Stomach (tissue), 19 donors: ENCODE measurements at places on chromosomes 1 and 21.

- no peak for DNase-seq
Measured at GRCh38 chr1:184463680-184464079, 76.9 kb downstream of the C1orf21 start.

GRCh38 chr1:234326497-234327366 lies 46.5 kb upstream of the COA6 start:
- peak; percentile 60 for DNase-seq

DNA sequence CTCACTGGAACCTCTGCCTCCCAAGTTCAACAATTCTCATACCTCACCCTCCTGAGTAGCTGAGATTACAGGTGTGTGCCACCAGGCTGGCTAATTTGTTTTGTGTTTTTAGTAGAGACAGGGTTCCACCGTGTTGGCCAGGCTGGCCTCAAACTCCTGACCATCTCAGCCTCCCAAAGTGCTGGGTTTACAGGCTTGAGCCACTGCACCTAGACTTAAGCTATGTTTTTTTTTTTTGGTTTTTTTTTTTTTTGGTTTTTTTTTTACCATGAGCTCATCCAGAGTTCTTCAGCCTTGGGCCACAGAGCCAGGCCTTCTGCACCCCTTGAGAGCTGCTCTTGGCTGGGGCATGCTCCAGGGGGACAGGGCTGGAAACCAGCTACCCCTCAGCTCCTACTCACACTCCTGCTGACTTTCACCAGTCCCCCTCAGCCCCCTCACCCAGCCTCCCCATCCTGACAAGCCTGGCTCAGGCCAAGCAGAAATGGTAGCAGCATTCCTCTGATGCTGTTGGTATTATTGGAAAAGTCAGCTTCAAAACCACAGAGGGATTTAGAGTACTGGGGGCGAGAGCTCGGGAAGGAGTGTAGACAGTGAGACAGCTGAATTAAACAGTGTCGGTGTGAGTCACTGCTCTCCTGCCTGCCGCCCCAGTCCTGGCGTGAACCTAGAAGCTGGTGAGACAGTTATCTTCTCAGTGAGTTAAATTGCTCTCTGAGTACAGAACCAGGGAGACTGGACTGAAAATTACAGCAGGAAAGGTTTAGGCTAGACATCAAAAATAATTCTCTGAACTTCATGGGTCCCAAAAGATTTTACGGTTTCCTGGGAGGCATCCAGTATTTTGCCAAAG lies 63.7 kb downstream of the NAV1 start:
- no peak for DNase-seq

- no peak for DNase-seq
Measured at GRCh38 chr1:86421601-86422280, 2.2 kb upstream of the CLCA2 start.

GRCh38 chr1:182444497-182444896 lies 5.4 kb upstream of the RGSL1 start:
- DNase-seq, result no peak

DNA sequence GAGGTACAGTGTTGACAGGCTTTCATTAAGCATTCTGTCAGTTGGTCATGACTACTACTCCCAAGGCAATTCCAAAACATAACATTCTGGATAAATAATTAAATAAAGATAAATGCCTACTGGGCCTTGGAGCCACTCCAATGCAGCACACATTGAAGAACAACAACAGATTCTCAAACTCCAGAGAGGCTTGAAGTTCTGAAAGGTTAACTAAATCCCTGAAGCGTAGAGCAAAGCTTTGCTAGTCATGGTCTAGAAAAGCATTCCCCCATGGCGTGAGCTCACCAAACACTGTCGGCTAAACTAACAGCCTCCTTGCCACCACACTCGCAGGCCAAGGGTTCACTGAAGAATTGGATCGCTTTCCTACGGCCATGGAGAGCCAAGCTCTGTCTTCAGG lies 268.0 kb downstream of the ATG4C start:
- DNase-seq, result no peak

DNA sequence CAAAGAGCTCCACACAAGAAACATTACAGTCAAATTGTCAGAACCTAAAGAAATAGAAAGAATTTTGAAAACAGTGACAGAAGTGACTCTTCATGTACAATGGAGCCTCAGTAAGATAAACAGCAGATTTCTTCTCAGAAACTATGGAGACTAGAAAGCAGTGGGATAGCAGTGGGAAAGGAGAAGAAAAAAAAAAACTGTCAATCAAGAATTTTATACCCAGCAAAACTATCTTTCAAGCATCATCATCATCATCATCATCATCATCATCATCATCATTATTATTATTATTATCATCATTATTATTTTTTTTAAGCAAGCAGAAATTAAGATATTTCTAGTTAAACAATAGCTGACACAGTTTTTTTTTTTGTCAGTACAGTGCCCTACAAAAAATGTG lies 24.2 kb downstream of the CEP170 start:
- peak; percentile 9 for DNase-seq

GRCh38 chr1:202858331-202858730 lies 30.6 kb downstream of the RABIF start:
- peak; percentile 84 for DNase-seq

DNA sequence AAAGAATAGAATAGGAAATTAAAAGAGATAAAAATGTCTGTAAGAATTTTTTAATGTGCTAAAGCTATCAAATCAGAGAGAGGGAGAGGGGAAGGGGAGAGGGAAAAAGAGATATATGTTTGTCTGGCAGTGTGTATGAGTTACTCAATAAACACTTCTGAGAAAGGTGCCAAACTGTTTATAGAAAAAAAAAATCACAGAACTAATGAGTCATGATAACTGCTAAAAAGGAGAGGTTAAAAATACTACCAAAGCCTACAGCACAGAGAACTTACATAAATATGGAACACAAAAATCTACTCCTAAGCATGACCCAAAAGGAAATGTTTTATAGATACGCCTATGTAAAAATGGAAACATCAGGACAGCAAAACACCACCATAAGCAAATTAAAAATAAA lies 45.4 kb downstream of the SELENOF start:
- no peak for DNase-seq

DNA sequence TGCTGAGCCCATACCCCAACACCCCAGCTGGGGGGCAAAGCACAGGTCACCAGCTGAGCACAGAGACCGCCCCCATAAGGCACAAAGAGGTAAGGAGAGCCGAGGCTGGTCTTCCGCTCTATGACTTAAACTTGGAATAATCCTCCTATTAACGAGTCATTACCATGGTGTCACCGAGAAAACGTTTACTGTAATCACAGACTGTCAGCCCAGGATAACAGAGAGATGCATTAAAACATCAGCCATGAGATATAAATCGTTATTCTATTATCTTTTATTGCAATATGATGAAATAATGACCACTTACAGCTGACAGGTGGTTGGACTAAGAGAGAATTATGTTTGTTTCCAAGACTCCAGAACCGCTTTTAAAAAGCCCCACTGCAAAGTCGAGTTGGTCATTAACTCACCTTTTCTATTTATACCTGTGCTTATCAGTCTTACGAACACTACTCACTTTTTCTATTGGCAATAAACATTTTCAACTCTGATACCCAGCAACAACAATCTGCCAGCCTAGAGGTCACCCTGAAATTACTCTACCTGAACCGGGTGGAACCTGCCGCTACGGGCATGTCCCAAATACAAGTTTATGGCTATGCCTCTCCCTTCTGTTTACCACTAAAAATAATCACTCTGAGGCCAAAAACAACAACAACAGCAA lies 21.5 kb downstream of the NPHP4 start:
- DNase-seq, result peak; percentile 69

DNA sequence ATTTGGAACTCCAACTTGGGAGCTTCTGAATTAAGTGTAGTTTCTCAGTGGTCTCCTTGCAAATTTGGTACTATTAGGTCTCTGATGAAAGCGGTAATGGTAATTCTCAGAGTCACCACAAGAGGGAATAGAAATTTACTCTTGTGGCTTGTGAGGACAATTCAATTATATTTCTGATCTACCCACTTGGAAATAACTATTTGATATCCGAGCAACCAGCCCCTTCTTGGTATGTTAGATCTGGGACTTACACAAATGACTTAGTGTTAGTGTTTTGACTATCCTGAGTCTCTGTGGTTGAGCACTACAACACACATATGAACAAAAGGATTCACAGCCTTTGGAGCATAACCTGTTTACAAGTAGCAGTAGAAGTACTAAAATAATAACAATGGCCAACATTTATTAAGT lies 68.1 kb downstream of the RPS6KA1 start:
- DNase-seq, result peak; percentile 75

- DNase-seq, result no peak
Measured at GRCh38 chr1:81654147-81654546, 146.6 kb upstream of the ADGRL2 start.

GRCh38 chr1:109969146-109969829 lies 15.3 kb upstream of the AHCYL1 start:
- no peak for DNase-seq

- DNase-seq, result no peak
Measured at GRCh38 chr1:220291580-220291979, 19.3 kb upstream of the RAB3GAP2 start.

- no peak for DNase-seq
Measured at GRCh38 chr1:230700132-230700531, 13.8 kb downstream of the AGT start.

DNA sequence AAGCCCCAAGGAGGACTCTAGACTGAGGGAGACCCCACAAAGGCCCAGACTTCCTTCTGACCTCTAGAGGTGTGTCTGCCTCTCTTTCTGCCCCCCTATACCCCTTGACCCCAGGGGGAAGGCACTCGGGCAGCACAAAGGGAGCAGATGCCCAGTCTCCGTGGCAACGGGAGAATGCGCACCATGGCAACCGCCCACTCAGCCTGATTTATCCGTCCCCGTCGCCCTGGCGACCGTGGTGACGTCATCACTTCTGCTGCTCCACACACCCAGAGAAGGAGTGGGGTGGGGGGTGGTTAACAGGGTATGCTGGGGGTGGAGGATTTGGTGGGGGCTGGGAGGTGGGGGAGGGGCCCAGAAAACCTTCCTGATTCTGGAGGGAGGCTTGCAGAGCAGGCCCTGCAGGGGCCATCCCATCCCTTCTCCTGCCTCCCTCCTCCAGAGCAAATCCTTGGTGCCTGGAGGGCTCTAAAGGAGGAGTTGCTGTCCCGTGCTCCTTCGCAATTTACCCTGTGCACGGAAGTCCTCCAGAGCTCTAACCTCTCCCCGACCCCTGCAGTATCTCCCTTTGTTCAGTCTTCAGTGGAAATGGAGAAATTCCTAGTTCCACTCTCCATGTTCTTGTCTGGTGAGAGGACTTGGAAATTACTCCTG lies 6.3 kb downstream of the CELF3 start:
- peak; percentile 88 for DNase-seq

GRCh38 chr1:41282679-41283317 lies 40.7 kb upstream of the SCMH1 start:
- DNase-seq, result peak; percentile 34

DNA sequence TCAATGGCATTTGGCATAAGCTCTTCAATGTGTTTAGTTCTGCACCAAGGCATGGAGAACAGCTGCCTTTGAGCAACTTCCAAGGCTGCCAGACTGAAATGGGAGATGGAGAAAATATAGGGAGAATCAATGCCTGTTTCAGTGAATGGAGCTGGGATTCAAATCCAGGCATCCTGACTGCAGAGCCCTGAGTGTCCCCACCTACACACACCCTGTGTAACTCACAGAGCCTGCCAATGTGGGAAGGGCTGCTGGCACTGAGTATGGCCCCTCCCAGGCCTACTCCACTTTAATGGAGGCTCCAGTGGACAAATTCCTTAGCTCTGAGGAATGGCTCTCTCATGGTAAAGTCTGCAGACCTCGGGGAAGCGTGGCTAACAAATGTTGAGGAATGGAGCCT lies 145.6 kb upstream of the TNR start:
- DNase-seq, result no peak

DNA sequence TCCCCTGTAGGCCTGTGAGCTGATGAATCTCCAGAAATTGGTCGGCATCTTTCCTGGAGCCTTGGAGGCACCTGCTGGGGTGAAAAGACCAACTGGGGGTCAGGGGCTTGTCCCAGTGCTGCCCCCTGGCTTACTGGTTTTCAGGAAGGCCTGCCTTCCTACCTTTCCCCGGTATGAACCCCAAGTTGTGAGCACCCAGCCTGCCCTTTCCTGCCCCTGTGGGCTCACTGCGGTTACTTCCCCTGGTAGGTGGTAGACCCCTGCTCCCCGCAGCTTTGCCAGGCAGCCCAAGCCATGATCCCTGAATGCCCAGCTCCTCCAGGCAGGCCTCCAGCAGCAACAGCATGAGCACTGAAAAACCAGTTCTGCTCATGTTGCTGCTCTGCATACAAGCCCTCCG lies 10.2 kb downstream of the DMRTB1 start:
- DNase-seq, result no peak

DNA sequence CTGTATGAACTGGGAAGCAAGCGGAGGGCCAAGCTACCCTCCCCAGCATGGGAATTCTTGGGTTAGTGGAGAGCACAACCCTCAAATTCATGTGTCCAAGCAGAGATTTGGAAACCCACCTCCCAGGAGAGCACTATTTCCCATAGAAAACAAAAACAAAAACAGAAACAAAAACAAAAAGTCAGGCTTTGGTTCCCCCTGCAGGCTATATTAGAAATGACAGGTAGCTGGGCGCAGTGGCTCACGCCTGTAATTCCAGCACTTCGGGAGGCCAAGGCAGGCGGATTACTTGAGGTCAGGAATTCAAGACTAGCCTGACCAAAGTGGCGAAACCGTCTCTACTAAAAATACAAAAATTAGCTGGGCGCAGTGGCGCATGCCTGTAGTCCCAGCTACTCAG lies 10.8 kb downstream of the MINDY1 start:
- peak; percentile 47 for DNase-seq

DNA sequence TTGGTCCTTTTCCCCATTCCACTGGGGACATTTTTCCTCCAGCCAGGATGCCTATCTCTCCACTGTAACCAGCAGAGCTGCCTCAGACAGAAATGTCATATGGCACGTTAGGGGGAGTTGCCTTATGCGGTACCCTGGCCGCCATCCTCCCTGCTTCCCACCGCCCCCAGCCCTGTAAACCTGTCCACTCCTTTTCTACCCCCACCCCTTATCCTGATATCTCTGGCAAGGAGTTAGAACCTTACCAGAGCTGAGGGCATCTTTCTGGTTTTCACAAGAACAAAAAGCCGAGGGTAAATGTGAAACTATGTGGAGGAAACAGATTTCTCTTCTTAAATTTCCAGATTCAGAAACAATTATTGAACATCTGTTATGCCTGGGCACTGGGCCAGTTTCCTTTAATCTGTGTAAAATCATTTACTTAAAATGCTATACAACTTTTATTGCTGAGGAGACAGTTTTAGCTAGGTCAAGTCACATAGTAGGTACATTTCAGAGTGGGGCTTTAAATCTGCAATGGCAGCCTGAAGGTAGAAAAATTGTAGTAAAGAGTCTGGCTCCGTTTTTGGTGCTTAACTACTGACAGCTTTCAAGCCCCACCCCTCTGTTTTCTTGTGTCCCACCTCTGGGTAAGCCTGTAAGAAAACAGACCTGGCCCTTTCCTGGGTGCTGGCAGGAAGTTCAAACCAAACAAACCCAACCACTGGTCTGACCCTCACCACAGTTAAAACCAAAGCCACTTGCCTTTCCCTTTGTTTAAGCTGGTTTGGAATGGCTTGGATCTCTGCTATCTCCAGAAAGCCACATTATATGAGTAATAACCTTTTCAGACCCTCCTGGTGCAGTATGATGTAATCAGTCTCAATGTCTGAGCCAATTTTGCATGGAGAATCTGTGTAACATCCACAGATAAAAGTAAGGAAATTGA lies 319.0 kb downstream of the HHAT start:
- DNase-seq, result no peak
